ENCODE measurements at places on chromosomes 12 and 14. TPM values are rescaled to one million over a fixed set of nuclear protein-coding genes. Genes with fewer than 3 reads are reported as not detected.

GRCh38 chr14:56709201-56709600 lies 101.1 kb downstream of the OTX2 start:
- H3K4me1 ChIP-seq = no peaks in the 10 kb centered on the region
- H3K4me3 ChIP-seq = no peak overlapping the region
- H3K27me3 ChIP-seq = no peaks in the 10 kb centered on the region
- H3K36me3 ChIP-seq = no peaks in the 10 kb centered on the region
- no peak for DNase-seq

Gene BRI3BP
- 11.6 TPM for total RNA-seq

DNA sequence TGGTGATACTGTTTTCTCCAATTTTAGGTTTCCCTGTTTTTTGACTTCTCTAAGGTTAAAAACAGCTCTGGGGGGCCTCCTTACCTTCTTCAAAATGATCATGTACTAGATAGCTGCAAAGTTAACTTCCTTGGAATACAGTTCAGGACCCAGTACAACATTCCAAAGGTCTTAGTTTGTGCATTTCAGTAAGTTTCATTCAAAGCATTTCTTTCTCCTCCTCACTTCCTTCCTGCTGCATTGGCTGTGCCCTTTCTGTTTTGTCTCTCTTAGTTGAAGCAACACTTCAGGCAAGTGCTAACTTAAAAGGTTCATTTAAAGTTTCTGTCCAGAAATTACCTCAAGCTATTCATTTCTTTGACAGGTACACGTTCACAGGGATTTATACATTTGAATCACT lies 95.7 kb downstream of the SCN8A start:
- DNase-seq = no peak
- peaks cover 55% of the 10 kb centered on the region for H3K27me3 ChIP-seq
- H3K27ac ChIP-seq = no peak overlapping the region
- no peaks in the 10 kb centered on the region for H3K4me1 ChIP-seq

GRCh38 chr12:97173688-97174410 lies 266.8 kb downstream of the NEDD1 start:
- no peaks in the 10 kb centered on the region for H3K4me1 ChIP-seq
- no peaks in the 10 kb centered on the region for H3K36me3 ChIP-seq
- no peak overlapping the region for H3K4me3 ChIP-seq
- H3K27me3 ChIP-seq = peaks cover 3% of the 10 kb centered on the region

DNA sequence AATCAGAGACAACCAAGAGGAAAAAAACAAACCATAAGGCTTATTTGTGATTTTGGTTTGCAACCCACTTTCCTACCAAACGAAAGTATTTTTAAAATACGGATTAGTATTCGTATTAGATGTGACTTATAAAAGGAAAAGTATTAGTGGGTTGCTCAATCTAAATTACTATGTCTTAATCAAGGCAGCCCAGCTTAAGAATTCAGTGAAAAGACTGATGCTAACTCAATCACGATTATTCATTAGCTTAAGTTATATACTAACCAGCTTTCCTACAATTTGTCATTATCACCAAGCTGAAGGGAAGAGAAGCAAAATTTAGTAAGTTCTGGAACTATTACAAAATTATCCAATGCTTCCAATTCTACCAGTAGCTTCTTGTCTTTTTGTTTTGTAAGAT lies 62.7 kb downstream of the FERMT2 start:
- H3K27me3 ChIP-seq = no peaks in the 10 kb centered on the region
- peaks cover 6% of the 10 kb centered on the region for H3K4me1 ChIP-seq
- DNase-seq = no peak
- no peaks in the 10 kb centered on the region for H3K36me3 ChIP-seq
- no peak overlapping the region for H3K27ac ChIP-seq
- no peak overlapping the region for H3K4me3 ChIP-seq

Gene KRT7
- total RNA-seq = 3,783 TPM

Gene MDGA2
- not detected for total RNA-seq

GRCh38 chr12:69163681-69164362 lies 75.5 kb upstream of the CPSF6 start:
- no peak overlapping the region for H3K4me3 ChIP-seq
- no peaks in the 10 kb centered on the region for H3K27me3 ChIP-seq
- no peaks in the 10 kb centered on the region for H3K36me3 ChIP-seq
- no peaks in the 10 kb centered on the region for H3K4me1 ChIP-seq
- no peak for DNase-seq

Gene SYT1
- total RNA-seq = 1.2 TPM

DNA sequence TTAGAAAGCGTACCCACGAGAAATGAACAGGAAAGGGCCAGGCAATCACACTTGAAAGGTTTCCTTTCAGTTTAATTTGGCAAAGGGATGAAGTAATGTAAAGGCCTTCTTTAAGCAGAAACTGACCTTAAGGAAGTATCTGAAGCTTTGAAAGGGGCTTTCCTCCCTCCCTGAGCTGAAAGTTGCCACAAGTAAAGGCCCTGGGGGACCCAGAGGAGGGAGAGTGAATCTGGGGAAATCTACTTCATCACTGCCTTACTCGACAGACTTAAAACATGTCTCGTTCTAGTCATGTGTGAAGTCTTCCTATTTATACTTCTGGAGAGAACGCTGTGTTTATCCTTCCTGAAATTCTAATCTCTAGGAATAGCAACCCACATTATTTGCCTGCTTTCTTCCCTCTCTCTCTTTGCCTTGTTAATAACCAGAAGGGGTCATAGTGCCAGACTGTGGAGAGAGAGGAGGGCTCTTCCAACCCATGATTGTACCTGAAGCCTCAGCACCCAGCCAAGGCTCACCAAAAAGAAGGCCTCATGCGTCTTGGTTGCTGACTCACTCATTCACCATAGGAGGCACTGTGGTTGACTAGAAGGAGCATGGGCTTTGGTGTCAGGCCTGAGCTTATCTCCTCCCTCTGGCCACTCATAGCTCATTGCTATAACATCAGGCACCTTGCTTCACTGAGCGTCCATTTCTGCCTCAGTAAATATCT lies 10.2 kb upstream of the GPX2 start:
- no peaks in the 10 kb centered on the region for H3K4me1 ChIP-seq
- peaks cover 25% of the 10 kb centered on the region for H3K36me3 ChIP-seq
- no peaks in the 10 kb centered on the region for H3K27me3 ChIP-seq
- H3K4me3 ChIP-seq = no peak overlapping the region

DNA sequence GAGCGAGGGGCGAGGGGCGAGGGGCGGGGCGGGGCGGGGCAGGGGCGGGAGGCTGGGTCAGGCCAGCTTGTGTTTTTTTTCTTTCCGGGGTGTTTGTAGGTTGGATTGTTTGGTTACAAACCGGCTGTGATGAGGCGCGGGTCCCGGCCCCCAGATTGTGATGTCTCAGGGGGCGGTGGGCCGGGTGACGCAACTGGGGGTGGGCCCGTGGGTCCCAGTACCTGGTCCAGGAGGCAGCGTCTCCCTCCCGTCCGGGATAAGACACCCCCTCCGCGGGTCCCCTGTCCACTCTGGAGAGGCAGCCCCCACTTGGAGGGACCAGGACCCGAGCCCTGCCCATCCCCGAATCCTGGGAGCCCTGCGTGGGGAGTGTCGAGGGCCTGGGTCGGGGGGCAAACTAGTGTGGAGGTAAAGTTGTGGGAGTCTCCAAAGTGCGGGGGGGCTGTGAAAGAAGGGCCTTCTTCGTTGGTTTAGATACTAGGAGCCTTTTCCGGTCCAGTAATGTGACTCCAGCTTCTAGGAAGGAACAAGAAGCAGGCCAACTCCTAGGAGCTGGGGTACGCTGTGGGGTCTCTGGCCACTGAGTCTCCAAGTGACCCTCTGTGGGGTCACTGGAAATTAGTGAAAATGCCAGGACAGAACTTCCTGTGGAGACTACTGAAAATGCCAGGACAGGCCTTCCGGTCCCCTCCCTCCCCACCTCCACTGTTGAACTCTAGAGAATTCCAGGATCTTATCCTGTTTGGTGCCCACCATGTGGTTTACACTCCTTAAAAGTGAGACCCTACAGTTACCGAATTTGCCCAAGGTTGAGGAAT lies 579 bp upstream of the CLMN start:
- no peak for DNase-seq
- H3K27ac ChIP-seq = no peak overlapping the region
- H3K4me1 ChIP-seq = peaks cover 50% of the 10 kb centered on the region
- H3K36me3 ChIP-seq = no peaks in the 10 kb centered on the region

DNA sequence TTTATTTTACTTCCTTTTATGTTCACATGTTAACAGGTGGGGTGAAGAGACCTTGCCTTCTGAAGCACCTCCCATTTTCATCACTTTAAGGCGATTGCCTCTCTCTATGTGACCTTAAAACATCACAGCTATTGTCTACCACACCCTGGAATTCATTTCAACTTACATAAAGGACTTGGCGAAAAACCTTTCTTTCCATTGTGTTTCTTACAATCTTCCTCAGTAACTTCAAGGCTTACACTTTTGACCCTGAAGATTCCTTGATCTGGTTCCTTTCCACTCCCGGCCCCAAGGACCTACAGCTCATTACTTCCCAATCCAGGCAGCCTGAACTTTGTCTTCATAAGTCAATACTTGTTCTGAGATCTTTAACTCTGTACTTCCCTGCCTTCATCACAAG lies 443.3 kb downstream of the ADAMTS20 start:
- no peak overlapping the region for H3K4me3 ChIP-seq
- no peak overlapping the region for H3K27ac ChIP-seq
- DNase-seq = no peak
- no peaks in the 10 kb centered on the region for H3K36me3 ChIP-seq

- H3K36me3 ChIP-seq = peaks cover 16% of the 10 kb centered on the region
- no peaks in the 10 kb centered on the region for H3K27me3 ChIP-seq
- no peak overlapping the region for H3K27ac ChIP-seq
These were observed 32.3 kb downstream of the GIT2 start for GRCh38 chr12:109963743-109964429.

Gene CCDC198
- not detected for total RNA-seq

DNA sequence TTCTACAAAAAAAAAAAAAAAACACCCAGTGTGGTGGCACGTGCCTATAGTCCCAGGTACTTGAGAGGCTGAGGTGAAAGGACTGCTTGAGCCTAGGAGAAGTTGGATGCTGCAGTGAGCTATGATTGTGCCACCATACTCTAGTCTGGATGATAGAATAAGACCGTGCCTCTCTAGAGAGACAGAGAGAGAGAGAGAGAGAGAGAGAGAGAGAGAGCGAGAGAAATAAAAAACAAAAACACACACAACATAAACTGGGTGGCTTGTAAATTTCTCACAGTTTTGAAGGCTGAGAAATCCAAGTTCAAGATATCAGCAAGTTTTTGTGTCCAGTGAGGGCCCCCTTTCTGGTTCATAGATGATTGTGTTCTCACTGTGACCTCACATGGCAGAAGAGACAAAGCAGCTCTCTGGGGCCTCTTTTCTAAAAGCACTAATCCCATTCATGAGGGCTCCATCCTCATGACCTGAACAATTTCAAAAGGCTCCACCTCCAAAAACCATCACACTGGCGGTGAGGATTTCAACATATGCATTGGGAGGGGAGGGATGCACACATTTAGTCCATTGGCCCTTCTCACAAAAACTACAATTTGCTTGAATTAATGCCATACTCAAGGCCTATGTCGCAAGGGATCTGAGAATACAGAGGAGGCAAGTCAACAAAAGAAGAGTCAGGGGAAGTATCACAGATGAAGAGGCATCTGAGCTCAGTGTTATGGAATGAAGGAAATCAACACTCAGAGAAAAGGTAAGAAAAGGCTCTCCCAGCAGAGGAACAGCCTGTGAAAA lies 94.9 kb downstream of the PPM1H start:
- DNase-seq = peak; percentile 79
- H3K4me1 ChIP-seq = no peaks in the 10 kb centered on the region
- H3K4me3 ChIP-seq = no peak overlapping the region
- no peaks in the 10 kb centered on the region for H3K36me3 ChIP-seq
- peak overlapping the region; percentile 45 for H3K27ac ChIP-seq

Gene NFE2
- 1.5 TPM for total RNA-seq

Gene GAS2L3
- total RNA-seq = 31.9 TPM

DNA sequence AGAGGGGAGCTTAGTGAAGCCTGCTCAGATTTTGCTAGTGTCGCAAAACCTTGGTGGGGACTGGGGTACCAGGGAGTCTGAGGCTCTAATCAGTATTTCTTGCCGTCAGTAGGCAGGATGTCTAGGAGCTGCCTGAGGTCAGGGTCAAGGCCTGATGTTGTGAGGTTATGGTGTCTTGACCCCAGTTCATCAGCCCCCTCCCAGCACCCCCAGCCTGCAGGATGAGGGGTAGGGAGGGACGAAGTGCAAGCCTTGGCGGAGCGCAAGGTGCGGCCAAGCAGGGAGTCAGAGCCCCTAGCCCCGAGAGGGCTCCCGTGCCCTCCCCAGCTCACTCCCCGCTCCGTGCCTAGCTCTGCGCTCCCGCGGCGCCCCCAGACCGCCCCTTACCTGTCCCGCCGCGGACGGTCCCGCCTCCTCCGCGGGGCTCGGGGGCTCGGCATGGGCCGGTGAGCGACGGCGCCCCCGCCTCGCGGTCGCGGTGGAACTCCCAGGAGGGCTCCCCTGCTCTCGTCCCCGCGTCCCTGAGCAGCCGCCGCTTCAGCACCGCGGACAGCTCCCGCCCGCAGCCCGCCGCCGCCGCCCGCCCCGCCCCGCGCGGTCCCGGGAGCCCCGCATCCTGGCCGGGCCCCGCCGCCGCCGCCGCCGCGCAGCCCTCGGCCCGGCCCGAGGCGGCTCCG lies 347 bp downstream of the SYNDIG1L start:
- H3K36me3 ChIP-seq = no peaks in the 10 kb centered on the region
- H3K4me1 ChIP-seq = no peaks in the 10 kb centered on the region
- H3K27me3 ChIP-seq = peaks cover 13% of the 10 kb centered on the region
- H3K4me3 ChIP-seq = no peak overlapping the region
- H3K27ac ChIP-seq = no peak overlapping the region

DNA sequence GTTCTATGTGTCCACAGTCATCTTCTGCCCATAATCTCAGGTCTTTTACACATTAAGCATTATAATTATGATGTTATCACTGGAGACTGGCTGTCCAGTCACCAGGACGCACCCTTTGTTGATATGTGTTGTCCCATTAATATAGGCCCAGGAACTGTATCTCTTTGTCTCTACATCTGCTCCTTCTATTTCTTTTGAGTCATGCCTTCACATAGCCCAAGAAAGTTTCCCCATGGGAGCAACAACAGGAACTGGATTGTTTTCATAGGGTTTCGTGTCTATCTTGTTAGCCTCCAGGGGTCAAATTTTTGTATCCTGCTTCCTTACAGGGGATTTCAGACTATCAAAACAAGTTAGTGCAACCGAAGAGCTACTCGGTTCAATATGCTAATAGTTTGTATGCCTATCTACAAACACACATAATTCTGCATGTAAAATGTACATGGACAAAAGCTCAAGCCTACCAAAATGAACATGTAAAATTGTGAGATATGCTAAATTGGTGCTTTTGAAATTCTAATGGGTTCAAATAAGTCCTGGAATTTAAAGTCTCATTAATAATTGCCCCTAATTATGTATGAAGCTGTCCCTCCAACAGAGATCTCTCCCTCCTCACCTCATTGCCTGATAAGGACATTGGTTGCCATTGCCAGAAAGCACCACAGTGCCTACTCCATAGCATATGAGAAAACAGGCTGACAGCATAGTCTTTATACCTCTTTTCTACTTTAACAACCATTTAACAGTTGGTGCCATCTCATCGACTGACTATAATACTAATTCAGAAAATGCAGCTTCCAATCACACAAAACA lies 99.8 kb upstream of the DIO2 start:
- DNase-seq = no peak
- no peaks in the 10 kb centered on the region for H3K4me1 ChIP-seq
- H3K4me3 ChIP-seq = no peak overlapping the region
- no peaks in the 10 kb centered on the region for H3K36me3 ChIP-seq
- no peak overlapping the region for H3K27ac ChIP-seq
